ENCODE measurements at places on chromosomes 6 and 20. TPM values are rescaled to one million over a fixed set of nuclear protein-coding genes. Genes with fewer than 3 reads are reported as not detected.

OTOR gene
- polyA plus RNA-seq: 0.33 TPM

FGD2 gene
- polyA plus RNA-seq: 9.6 TPM

EDN1 gene
- 9.4 TPM for polyA plus RNA-seq

EYS gene
- polyA plus RNA-seq: 0.53 TPM

MLN gene
- 0.48 TPM for polyA plus RNA-seq

GRCh38 chr6:44494011-44494501, 106.5 kb downstream of the CDC5L start:
- no peak for DNase-seq

GRCh38 chr6:88443554-88443953, 277.4 kb upstream of the CNR1 start:
- no peak for DNase-seq

GRCh38 chr6:163414117-163414945, at the start of gene QKI:
TSS of gene QKI (plus strand) at chr6:163414718. CDS start at chr6:163415194, 476 bp downstream.
- DNase-seq: no peak

DNA sequence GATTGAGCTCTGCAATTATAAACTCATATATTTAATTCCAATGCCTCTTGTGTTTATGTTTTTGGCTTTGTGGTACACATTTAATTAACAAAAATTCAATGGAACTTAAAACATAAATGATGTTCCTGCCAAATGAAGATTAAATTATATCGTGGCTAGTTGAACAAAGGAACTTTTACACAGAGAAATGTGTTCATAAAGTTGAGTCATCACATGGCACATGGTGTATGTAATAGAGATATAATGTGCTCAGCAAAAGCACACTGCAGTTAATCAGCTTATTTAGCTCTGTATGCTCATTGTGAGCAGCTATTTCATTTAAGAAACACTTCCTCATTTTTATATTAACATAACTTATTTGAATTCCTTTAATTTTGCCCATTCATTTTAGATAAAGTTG, 1295.6 kb upstream of the CITED2 start:
- no peak for DNase-seq

- no peak for DNase-seq
Measured at GRCh38 chr20:725491-725890, 42.8 kb downstream of the SLC52A3 start.

DNA sequence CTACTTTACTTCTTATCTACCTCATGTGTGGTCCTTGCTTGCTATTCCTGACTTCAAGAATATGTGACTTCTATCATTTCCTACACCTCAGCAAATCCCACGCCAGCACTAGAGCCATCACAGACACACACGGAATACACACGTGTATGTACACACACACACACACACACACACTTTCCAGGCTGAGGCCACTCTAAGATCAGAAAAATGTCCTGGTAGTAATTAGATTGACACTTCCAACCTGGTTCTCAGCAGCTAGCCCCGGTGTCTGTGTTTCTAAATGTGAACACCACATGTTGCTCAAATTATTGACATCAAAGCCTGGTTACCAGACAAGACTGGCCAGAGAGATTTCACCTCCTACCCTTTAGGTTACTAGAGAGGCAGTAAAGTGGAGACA, 54.1 kb upstream of the SASH1 start:
- DNase-seq: no peak

DNA sequence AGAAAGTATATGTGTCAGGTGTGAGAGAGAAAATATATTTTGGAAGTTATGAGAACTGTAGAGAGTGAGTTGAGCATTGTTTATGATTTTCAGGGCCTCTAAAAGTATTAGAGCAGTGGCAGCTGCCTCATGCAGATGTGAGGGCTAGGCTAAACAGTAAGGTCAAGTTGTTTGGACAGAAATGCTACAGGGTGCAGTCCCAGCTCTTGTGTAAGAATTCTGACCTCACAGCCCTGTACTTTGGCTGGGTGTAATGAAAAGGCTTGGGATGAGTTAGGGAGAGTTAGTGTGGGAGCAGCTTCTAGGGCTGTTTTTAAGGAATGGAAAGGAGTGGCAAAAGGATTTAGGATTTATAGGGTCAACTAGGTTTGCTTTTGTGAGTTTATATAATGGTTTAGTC, 764.8 kb upstream of the ADGRB3 start:
- DNase-seq: no peak

GRCh38 chr20:60095456-60095855, 137.2 kb downstream of the CDH26 start:
- DNase-seq: no peak

DNA sequence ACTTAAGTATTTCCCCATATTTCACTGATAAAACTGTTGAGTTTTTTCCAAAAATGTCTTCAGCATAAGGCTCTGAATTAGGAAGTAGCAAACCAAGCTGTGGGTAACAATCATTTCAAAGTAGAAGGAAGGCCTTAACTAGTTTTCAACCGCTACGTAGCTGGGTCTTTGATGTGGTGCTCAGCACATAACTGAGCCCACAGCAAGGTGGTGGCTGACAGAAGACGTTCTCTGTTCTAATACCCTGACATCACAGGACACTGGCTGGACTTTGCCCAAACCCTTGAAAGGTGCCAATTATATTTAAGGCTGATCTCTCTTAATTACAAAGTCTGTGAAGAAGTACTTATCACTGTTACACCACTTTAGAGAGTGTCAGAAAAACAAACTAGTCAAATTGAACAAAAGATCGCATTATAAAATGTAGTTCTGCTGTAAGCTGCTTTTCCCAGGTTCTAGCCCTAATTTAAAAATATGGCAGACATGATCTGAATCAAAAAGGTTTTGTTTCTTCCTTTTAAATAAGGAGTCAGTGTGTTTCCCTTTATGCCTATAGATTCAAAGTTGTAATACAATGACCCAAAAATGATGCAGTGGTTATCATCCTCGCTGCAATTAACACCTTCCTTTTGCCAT, 26.7 kb downstream of the MAN1A1 start:
- no peak for DNase-seq

DNA sequence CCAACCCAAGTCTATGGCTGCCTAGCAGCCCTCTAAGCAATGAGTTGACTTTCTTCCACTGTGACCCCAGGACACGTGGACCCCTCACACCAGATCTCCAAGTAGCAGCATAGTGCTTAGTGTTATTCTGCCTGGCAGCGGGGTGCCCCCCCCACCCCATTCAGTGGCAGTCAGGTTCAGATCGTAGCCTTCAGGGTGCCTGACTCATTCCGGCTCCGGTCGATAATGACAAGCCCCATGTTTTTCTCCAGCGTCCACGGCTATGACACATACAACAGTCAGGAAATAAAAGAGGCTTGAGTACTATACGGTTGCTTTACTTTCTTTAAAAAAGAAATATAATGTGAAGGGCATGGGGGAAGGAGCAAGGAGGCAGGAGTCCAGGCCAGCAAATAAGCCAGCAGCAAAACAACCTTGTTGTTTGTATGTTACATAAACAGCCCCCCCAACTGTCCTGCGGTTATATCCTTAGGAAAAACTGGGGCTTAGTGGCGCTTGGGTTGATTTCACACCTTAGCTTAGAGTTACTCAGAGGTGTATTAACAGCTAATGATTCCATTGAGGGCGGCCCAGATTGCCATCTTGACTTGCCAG, 23.1 kb downstream of the GNAS start:
- no peak for DNase-seq

GRCh38 chr6:144730088-144730645, 445.0 kb downstream of the UTRN start:
- no peak for DNase-seq

GRCh38 chr6:36075656-36076055, 48.0 kb downstream of the MAPK14 start:
- DNase-seq: no peak

DNA sequence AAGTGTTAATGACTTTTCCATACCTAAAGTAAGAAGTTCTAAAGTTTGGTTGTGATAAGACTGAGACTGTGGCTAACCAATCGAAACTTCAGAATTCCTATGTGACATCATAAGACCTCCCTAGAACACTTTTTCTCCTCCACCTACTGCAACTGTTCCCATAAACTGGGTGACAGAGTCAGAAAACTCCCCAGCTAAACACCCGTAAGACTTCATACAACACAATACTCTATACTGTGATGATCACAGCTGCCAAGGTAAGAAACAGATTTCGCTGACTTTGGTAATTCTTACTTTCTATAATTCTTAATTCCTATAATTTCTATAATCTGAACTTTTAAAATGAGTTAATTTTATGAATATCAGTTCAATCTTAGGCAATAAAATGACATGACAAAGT, at the start of gene PLN:
Gene PLN, plus strand, starts transcription at position 161 of the 400 bp plus-strand sequence. CDS start 10,626 bp downstream, outside the sequence.
- DNase-seq: no peak

GRCh38 chr20:4901031-4901818, 100.1 kb downstream of the SLC23A2 start:
- DNase-seq: no peak

GRCh38 chr6:146355521-146356100, 188.0 kb upstream of the RAB32 start:
- no peak for DNase-seq

GRCh38 chr20:43372051-43372450, 85.6 kb upstream of the SRSF6 start:
- peak; percentile 27 for DNase-seq

DNA sequence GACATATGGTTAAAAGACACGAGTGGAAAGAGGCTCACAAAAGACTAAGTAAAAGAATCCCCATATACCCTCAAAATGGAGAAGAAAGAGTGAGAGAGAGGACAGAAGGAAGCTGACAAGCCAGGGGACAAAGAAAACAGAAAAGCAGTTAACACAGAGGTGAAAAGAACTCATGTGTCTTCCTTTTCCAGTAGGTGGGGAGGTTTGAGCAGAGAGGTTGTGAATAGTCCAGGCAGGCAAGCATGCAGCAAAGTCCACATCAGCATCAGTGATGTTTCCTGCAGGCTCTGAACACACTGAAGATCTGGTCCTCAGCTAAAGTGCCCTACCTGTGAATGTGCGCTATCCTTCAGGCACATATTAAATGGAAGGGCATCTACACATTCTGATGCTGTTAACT, 196.5 kb upstream of the IRAK1BP1 start:
- DNase-seq: no peak

DNA sequence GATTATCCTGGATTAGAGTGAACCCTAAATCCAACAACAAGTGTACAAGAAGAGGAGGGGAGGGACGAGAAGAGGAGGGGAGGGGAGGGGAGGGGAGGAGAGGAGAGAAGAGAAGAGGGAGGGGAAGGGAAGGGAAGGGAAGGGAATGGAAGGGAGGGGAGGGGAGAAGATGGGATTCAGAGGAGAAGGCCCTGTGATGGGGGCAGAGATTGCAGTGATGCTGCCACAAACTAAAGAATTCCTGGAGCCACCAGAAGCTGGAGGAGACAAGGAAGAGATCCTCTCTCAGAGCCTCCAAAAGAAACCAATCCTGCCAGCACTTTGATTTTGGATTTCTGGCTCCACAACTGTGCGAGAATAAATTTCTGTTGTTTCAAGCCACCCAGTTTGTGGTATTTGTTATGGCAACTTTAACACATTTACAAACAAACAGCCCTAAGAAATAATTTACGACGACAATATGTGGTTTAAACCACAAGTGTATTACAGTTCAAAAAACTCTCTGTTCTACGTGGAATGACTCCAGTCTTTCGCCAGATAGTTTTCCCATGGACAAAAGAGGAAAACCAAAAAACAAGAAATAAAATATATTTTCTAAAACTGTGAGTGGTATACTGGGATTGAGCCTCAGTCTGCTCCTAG, 235.4 kb downstream of the HDGFL1 start:
- no peak for DNase-seq

DNA sequence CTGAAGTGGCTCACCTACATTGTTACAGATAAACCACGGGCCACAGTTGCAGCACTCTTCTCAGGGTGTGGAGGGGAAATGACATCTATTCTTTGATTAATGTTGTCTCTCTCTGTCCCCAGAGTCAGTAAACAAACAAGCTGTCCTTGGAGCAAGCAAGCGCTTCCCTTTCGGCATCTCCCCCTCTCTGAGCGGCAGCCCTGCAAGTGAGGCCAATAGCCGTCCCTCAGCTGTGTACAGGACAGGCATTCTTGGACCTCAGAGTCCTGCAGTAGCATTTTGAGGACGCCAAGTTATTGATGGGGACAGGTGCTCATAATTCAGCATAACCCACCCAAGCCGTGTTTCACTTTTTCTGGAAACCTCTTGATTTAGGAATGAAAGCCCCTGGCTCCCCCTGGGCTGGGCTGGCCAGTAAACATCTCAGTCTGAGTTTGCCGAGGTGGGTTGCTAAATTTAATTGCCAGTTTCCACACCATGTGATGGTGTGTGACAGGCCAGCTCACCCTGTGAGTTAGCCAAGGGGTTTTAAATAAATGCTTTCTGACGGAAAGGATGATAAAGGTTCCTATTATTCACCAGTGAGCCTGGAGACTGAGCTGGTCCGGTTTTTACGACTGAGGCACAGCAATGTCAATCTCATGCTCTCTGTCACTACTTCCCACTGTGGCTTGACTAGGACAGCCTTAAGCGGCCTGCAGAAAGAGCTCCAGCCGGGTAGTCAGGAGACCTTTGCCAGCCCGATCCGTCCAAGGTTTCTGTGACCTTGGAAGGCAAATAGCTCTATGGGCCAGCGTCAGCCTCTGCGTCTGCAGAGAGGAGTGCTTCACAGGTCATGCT, 214.8 kb upstream of the RREB1 start:
- no peak for DNase-seq

DNA sequence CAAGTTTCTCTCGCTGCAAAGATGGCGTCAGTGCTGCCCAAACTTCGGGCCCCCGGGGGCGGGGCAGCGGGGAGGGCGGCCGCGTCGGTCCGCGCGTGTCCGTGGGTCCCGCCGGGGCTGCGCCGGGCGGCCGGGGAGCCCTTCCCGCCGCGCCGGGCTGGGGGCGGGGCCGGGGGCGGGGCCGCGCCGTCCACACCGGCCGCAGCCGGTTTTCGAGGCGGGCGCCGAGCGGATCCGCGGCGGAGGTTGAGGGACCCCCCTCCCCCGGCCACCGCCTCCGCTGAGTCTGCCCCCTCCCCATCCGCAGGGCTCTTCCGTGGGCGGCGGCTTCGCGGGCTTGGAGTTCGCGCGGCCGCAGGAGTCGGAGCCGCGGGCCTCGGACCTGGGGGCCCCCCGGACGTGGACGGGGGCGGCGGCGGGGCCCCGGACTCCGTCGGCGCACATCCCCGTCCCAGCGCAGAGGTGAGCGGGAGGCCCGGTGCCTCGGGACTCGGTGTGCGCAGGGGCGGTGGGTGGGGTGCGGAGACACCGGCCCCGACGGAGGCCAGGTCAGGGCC, 572 bp downstream of the SLC2A4RG start:
- DNase-seq: peak; percentile 25

DNA sequence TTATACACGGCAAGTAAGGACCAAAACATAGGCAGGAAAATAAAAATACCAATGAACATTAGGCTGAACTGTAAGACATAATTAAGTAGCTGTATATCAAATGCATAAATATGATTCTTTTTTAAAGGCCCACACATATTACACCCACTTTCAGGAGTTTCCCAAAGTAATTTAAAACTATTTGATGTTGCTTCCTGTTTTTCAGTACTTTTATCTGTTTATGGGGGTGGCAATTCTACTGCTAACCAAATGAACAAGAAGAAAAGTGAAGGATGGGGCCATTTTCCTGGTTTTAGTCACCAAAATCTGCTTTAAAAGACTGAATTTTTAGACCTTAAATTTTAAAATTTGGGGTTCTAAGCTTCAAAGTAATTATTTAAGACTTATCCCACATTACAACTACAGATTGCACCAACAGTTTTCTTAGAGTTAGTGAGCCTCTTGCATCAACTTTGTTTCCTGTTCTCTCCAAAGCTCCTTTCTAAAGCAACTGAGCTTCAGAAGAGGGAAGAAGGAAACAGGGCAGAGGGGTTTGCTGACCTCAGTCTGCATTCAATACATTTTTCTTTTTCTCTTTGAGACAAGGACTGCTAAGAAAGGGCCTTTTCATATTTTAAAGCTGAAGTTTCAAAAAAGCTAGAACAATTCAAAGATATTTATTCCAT, 191.0 kb downstream of the BACH2 start:
- DNase-seq: no peak

- no peak for DNase-seq
Measured at GRCh38 chr20:44695674-44696300, 19.4 kb upstream of the CCN5 start.
